OCI-M1 (cell line): ENCODE measurements at places on chromosomes 4 and X.
A peak's percentile ranks its signal among the peaks of the same experiment; 100 is the strongest.

DNA sequence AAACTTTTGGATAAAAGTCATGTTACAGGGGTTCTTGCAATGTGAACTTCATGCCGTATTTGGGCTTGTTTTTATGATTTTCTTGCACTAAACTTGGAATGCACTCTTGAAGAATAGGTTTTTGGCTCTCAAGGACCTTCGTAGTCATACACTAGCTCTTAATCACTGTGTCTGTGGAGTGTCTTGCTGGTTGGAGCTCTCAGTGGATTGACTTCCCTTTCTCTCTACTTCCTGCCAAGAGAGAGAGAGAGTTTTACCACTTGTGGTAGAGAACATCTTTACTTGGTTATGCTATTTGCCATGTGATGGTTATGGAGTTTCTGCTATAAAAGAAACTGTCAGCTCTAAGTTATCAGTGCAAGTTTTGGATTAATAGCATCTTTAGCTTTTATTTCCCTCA is 112.4 kb downstream of the BMPR1B start:
- no peak for DNase-seq

GRCh38 chrX:102985192-102985591 is 48.1 kb downstream of the RAB40AL start:
- peak; percentile 40 for DNase-seq

GRCh38 chr4:149065753-149066152 is 623.5 kb upstream of the NR3C2 start:
- DNase-seq = no peak

GRCh38 chr4:8079031-8079885 is 79.4 kb downstream of the ABLIM2 start:
- DNase-seq = peak; percentile 91

DNA sequence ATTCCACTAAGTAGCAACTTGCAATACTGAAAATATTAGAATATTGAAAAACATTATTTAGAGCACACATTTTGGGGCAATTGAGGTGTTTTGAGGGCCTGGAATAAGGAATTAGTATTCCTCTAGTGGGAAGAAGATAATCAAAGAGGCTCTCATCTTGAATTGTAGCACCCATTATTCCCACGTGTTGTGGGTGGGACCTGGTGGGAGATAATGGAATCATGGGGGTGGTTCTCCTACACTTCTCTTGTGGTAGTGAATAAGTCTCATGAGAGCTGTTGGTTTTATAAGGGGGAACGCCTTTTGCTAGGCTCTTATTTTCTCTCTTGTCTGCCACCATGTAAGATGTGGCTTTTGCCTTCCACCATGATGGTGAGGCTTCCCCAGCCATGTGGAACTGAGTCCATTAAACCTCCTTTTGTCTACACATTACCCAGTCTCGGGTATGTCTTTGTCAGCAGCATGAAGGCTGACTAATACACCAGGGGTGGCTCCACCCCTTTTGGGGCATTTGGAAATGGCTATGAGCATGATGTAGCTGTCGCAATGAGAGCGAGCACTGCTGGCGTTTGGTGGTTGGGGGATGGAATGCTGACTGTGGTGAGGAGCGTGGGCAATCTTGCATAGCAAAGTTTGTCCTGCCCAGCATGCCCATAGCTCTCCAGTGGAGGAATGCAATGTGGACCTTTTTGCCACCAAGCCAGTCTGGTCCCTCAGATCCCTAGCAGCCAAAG is 308.2 kb downstream of the FRMPD4 start:
- no peak for DNase-seq

DNA sequence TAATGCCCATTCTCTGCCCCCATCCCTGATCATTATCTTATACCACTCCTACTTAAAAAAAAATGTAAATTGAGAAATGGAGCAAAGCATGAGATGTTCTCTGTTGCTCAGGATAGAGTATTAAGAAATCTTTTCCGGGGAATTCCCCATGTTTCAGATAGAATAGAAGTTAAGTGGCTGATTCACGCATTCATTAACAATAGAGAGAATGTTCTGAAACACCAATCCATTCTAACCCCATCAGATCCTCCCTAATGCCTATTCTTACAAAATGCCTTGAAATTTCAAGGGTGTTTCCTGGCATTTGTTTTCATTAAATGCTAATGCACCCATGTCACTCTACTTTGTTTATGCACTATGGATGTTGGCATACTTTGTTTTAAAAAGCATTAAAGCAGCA is 101.1 kb downstream of the AREG start:
- no peak for DNase-seq

DNA sequence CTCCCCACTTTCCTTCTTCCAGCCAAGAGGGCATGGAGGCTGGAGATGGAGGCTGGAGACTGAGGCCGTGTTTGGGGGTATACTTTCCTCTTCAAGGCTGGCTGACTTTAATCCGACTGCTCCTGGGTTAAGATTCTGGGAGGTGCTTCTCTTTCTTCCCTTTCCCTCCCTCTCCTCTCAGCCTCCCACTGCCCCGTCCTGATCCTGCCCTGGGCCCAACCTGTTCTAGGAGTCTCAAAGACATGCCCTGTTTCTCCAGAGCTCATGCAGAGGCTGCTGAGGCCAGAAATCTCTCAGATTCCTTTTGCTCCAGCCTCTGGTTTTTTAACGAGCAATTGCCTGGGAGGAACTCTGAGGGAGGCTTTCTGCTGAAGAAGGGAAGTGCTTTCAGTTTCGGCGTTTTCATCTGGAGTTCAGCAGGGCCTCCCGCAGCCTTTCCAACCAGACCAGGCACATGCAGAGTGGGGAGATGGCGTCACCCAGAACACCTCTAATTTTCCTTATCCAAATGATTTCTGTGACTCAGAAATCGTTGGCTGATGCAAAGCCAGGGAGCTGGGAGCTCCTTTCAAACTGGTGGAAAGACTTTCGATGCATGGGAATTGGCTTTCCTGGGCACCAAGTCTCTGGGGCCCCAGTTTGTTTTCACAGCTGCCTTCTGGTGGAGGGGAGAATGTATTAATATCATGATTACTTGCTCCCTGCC is 34.5 kb upstream of the FAM9C start:
- no peak for DNase-seq

- no peak for DNase-seq
These were observed 8.0 kb downstream of the CTBP1 start for GRCh38 chr4:1240721-1241465.

GRCh38 chr4:17613761-17614415 is 553 bp upstream of the MED28 start:
- peak; percentile 56 for DNase-seq

- DNase-seq = no peak
These were observed 17.9 kb upstream of the TLR3 start for GRCh38 chr4:186051096-186051495.

GRCh38 chrX:71096760-71097032 is 1.0 kb downstream of the FOXO4 start:
- no peak for DNase-seq

DNA sequence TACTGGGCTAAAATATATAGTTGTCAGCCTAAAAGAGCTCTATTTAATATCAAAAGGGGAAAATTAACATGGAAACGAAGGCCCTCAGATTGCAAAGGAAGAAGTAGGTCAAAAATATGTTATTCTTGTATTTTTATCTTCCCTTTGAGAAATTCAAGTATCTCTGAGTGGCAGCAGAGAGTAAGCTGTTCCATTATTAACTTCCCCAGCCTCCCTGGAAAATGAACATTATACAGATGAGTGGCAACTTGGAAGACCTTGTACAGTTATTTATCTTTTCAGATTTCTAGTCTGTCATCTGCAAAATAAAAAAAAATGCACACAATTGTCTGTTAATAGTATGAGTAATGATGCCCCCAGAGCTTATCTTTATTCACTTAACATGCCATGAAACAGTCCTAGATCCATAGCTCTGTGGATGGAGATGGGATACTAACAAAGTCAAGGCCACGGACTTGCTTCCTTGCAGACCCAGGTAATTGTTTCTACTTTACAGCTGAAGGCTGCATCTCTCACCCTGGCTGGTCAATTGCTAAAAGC is 93.0 kb downstream of the CORIN start:
- no peak for DNase-seq

DNA sequence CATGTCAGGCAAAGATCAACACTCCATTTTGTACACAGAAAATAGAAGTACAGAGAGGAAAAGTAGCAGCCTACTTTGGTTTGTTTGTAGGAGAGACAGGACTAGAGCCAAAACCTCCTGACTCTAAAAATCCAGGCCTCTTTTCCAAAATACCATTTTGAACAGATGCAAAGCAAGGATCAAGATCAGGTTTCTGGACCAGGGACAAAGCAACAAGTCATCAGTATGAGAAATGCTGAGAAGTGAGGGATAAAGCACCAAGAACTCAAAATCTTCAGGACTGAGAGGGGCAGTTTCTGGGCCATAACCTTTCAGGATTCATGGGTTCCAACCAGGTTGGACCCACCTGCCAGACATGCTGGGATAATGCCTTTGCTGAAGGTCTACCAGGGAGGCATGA is 36.6 kb upstream of the MBTPS2 start:
- no peak for DNase-seq

DNA sequence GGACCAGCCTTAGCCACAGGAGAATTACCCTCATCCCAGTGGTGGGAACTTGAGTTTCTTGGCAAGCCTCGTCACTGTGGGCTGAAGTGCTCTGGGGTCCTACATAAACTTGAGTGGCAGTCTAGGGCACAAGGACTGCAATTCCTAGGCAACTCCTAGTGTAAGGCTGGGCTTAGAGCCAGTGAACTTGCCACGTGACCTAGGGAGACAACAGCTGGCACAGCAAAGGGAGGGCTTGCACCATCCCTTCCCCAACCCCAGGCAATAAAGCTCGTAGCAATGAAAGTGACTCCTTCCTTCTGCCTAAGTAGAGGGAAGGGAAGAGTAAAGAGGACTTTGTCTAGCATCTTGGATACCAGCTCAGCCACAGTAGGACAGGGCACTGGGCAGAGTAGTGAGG is 81.8 kb downstream of the TEX11 start:
- no peak for DNase-seq

GRCh38 chr4:170400361-170400760 is 310.6 kb upstream of the AADAT start:
- DNase-seq = peak; percentile 38

- DNase-seq = no peak
These were observed 70.9 kb downstream of the APBB2 start for GRCh38 chr4:41143311-41144039.

DNA sequence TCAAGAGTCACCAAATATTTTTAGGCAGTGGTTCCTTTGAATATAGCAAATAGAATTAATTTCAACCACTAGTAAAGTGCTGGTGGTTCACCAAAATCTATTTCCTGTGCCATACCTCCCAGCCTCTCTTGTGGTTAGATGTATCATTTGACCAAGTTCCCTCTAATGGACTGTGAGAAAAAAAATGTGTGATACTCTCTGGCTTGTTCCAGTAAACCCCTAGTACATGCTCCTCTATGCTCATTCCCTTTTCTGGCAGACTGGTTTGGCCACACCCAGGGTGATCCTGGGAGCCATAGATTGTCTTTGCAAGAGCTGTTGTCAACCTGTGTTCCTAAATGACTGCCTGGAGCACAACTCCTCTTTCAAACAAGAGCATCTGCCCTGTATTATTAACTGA is 109.5 kb downstream of the FRAS1 start:
- DNase-seq = peak; percentile 37

DNA sequence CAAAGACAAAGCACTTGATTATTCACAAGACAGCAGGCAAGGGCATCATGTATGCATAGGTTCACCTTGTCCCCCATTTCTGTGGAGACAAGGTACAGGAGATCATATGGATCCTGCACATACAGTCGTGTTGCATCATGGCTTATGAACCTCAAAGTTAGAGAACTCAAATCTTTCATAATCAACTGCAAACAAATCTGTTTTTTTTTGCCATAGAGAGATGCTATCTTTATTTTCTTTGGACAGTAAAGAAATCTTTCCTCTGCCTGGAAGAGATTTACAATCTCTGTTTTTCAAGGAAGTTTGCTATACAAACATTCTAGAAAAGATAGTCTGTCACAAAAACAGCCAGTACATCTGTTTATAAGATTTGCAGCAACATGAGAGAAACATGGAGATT is 578.8 kb downstream of the ANKRD50 start:
- DNase-seq = no peak

GRCh38 chrX:132565273-132565672 is 76.4 kb upstream of the MBNL3 start:
- DNase-seq = no peak
